ENCODE measurements at places on chromosomes 4 and X.

DNA sequence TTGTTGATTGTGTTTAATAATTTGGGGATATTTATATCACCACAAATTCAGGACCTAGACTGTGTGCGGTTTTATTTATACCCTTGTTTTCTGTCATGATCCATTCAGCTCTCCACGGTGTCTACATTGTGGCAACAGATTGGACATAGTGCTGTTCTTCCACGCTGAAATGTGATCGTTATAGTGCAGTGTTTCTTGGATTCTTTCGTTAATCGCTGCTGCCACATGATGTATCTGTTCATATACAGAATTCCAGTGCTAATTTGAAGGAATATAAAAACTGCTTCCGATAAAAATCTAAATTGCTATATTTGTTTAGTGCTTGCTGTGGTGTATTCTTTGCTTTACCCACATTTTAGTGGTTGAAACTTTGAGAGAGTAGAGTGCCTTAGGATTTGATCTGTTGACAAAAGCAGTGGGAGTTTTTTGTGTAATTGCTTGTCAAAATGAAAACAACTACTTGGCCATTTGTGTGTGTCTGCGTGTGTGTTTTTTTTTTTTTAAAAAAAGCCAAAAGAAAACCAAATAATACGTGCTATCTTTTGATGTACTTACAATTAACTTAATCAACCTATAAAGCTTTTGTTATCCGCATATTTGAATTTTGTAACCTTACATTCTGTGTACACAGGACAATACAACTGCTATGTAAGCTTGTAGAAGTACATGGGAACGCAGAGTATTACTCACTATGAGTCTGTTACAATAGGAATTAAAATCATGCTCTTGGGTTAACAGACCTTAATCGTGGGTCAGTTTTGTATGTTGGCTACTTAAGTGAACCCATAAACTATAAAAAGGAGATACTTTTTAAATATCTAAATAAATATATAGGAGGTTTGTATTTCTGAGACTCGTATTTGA, 353.3 kb downstream of the ARHGAP24 start:
- DNase-seq = no peak

DNA sequence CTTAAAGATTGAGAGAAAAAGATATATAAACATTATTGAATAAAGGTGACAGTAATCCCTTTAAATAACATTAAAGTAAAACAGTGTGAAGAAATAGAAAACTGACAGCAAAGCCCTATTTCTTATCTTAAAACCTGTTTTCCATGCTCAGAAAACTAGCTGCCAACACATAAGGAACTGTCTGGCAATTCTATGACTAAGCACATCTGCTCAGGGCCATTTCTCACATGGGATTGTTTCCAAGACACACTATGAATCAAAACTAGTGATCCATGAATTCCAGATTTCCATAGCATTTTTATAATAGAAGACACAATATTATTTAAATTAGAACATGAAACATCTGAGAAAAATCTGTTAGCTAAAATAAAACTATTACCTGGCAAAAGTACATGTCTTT, 113.4 kb downstream of the SCLT1 start:
- DNase-seq = no peak

GRCh38 chr4:101695176-101695575, 95.4 kb upstream of the BANK1 start:
- DNase-seq = no peak

DNA sequence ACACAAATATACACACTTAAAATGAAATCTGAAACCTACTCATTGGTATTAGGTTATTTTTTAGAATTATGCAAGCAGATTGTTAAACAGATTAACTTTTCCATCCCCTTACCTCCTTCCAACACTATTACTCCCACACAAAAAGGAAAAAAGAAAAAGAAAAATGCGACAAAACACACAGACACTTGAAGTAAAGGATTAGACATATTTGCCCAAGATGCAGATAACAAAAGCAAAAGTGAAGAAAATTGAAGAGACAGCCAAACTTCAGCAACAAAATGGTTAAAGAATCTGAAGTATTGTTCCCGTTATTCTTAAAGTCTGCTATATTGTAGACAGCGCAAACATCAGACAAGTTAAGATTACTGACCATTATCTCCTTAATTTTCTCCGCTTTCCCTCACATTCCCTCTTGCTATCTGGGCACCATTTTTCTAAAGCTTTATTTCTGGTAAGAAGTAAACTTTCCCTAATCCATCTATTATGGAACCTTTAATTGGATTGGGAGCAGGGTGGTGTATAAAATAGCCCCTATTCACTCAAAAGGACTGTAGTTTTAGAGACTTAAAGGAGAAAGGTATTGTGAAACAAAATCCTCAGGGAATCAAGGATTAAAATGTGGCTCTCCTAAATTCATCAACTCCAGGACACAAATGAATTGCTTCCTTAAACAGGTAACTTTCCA, 34.7 kb upstream of the MAB21L2 start:
- no peak for DNase-seq

DNA sequence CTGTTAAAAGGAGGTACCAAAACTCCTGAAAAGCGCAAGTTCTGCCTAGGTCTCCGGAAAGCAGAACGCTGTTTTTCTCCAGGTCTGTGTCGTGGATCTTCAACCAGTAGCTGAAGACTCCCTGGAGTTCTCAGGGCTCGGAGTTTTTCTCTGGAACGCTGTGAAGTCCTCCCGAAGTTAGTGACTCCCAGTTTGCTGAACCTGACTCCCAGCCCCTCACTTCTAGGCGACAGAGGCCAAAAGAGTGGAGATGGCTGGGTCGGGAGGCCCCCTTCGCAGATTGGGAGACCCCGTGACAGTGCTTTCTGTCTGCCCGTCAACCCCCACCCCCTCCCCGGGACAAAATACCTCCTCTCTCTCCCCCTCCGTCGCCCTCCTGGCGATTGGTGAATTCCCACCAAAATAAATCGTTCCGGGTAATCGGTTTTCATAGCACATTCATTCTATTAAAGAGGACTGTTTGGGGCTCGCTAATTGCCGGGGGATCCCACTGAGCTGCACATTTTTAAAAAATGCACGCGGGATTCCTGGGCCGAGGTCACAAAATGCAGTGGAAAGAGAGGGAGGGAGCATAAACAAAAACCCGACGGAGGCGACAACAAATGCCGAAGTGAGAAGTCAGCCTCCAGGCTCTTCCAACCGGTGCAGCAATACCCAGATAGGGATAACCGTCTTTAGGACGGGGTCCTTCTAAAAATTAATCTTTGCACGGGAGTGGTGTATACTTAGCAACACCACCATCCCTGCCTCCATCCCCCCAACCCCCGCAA, 4.0 kb upstream of the MSX1 start:
- no peak for DNase-seq

- no peak for DNase-seq
These were observed 2717.2 kb downstream of the PCDH7 start for GRCh38 chr4:33437406-33437805.

DNA sequence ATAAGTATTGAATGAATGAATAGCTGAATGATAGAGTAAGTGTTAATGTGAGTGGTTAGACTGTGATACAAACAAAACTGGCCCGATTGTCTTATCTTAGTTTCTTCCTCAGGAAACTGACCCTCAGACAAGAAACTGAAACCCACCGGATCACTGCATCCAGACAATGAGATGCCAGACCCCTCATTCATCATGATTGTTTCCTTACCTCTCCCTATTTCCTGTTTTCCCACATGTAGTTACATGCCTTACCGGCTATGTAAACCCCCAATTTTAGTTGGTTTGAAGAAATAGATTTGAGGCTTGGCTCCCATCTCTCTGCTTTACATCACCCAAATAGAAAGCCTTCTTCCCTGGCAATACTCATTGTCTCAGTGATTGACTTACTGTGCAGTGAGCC, 218.9 kb upstream of the PPP1R2C start:
- DNase-seq = no peak

DNA sequence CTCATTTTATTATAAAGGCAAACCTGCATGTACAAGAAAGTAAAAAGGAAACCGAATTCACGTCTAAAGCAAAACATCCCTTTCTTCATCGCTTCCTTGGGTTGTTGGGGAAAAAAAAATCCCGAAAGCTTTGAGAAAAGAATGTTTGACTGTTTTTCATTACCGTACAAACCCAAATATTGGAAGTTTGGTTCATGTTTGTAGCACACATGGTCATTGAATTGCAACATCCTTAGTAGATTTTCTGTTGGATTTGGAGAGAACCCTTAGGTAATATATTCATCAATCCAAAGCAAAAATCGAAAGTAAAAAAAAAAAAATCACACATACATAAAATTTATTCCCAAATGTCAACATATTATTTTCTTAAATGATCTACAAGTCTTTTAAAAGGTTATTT, 420.3 kb downstream of the MAPK10 start:
- DNase-seq = no peak

GRCh38 chrX:10050481-10050880, 83.3 kb downstream of the CLDN34 start:
- no peak for DNase-seq

- no peak for DNase-seq
These were observed 264.8 kb upstream of the IGFBP7 start for GRCh38 chr4:57374866-57375595.

- DNase-seq = no peak
These were observed 371.3 kb downstream of the BMPR1B start for GRCh38 chr4:95129031-95129430.

GRCh38 chr4:119233750-119234149, 21.2 kb downstream of the USP53 start:
- no peak for DNase-seq

Measured in right forelimb (tissue), 1 donor.